ENCODE measurements at places on chromosomes 1 and 21. TPM values are rescaled to one million over a fixed set of nuclear protein-coding genes. Genes with fewer than 3 reads are reported as not detected.

GRCh38 chr21:15029077-15029476 is 35.7 kb downstream of the NRIP1 start:
- no peak for DNase-seq
- H3K4me1 ChIP-seq: no peaks in the 10 kb centered on the region
- H3K4me3 ChIP-seq: no peak overlapping the region
- no peaks in the 10 kb centered on the region for H3K27me3 ChIP-seq
- no peaks in the 10 kb centered on the region for H3K36me3 ChIP-seq
- H3K27ac ChIP-seq: no peak overlapping the region

DNA sequence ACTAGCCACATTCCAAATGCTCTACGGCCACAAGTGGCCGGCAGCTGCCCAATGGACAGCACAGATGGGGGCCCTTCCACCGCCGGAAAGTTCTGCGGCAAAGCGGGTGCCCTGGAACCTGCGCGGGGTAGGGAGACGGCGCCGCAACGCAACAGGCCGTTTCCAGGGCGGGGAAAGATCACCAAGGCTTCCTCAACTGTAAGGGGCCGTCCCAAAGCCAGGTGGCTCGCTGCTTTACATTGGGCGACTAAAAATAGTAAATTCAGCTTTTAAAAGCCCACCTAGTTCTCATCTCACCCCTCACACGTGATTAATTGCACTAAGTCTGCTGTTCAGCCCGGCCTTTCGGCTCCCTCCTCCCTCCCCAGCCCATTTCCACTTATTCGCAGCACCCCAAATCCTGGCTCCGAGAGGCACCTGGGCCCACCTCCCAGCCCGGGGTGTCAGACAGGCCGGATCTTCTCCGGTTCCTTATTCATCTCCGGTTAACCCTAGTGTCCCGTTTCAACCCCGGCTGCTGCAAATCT is 643 bp downstream of the CFAP298 start:
- no peaks in the 10 kb centered on the region for H3K27me3 ChIP-seq
- H3K4me1 ChIP-seq: no peaks in the 10 kb centered on the region
- H3K36me3 ChIP-seq: peaks cover 3% of the 10 kb centered on the region
- H3K27ac ChIP-seq: peak overlapping the region; percentile 94

DNA sequence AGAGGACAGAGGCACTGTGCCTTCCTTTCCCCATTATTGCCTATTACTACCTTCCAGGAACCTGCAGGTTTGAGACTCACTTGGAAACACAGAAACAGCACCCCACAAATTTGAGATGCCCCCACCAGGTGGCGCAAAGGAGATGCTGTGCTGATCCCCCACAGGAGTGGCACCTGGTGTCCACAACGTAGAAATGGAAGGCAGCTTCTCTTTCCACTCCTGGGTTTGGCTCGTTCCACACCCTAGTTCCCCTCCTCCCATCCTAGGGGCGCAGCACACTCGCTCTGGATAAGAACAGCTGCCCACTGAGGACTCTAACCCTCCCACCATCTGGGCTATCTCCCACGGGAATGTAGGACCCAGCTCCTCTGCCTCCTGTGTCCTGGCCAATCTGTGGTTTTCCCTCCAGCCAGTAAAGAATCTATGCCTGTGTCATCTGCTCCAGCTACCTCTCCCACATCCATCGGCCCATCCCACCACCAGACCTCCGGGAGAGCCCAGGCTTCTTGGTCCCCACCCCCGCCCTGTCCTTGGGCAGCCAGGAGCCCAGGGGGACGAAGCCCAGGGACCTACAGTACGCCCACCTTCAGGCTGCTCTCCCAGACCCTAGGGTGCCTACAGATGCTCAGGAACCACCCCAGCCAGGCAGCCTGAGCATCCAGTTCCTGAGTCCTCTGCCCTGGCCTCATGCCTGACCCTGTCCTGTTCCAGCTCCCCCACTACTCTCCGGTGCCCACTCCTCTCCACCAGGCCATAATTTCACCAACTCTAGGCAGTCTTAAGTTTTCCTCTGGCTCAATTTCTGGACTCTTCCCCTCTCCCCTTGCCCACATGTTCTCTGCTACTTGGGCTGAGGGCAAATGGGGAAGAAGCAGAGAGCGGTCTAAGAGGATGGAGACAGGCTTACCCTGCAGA is 549 bp downstream of the THBS3 start:
- H3K36me3 ChIP-seq: no peaks in the 10 kb centered on the region
- peak overlapping the region; percentile 97 for H3K27ac ChIP-seq
- no peak overlapping the region for H3K4me3 ChIP-seq
- DNase-seq: peak; percentile 79
- peaks cover 20% of the 10 kb centered on the region for H3K4me1 ChIP-seq
- H3K27me3 ChIP-seq: no peaks in the 10 kb centered on the region

DNA sequence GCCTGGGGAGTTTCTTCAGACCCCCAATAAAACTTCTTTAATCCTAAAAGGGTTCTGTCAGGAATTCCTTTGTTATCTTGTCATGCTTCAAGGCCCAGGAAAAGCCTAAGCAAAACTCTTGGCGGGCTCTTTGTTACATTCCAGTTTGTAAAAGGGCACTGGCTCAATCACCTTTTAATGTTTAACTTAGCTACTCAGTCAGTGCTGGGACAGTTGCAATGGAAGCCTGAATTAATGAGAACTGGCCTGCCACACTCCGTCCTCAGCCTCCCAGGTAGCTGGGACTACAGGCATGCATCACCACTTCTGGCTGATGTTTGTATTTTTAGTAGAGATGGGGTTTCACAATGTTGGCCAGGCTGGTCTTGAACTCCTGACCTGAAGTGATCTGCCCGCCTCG is 21.3 kb upstream of the ASB17 start:
- no peaks in the 10 kb centered on the region for H3K27me3 ChIP-seq
- no peaks in the 10 kb centered on the region for H3K36me3 ChIP-seq
- H3K4me3 ChIP-seq: no peak overlapping the region

- no peak overlapping the region for H3K27ac ChIP-seq
- no peaks in the 10 kb centered on the region for H3K4me1 ChIP-seq
These were observed 38.5 kb upstream of the C1orf105 start for GRCh38 chr1:172381946-172382345.

Gene CLCA4
- total RNA-seq: not detected

Data from cardiac muscle cell (in vitro differentiated cells and primary cell).